ENCODE measurements at places on chromosomes 13 and 19.
A peak's percentile ranks its signal among the peaks of the same experiment; 100 is the strongest.

- no peak for DNase-seq
These were observed 12.9 kb upstream of the MRI1 start for GRCh38 chr19:13751436-13751835.

- DNase-seq = no peak
These were observed 58.4 kb downstream of the OXGR1 start for GRCh38 chr13:96935901-96936300.

GRCh38 chr19:1177322-1178114, 3.5 kb upstream of the SBNO2 start:
- DNase-seq = peak; percentile 95

GRCh38 chr19:46211201-46211881, 18.2 kb upstream of the IGFL1 start:
- no peak for DNase-seq

DNA sequence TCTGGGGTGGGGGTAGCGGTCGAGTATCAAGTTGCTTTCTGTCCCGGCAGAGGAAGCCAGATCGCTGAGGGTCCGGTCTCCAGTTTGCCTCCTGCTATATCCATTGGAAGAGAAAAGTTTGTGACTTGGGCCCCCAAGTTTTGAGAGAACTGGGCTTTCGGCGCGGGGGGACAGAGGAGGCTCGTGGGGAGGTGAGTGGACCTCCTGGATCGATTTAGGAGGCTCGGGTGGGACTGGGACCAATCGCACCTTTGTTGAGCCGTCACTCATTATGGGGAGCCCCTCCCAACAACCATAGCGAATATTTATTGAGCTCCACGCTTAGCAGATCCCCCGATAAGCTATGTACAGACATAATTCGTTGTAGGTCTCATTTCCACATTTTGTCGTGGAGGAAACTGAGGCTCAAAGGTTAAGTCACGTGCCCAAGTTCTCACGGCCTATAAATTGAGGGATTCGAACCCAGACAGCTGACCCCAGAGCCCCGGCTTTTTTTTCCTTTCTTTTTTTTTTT, 909 bp downstream of the RFXANK start:
- no peak for DNase-seq
